ENCODE measurements at places on chromosomes 6 and 20.
A peak's percentile ranks its signal among the peaks of the same experiment; 100 is the strongest.

- DNase-seq, result no peak
Measured at GRCh38 chr6:42021847-42022754, 28.2 kb upstream of the TAF8 start.

DNA sequence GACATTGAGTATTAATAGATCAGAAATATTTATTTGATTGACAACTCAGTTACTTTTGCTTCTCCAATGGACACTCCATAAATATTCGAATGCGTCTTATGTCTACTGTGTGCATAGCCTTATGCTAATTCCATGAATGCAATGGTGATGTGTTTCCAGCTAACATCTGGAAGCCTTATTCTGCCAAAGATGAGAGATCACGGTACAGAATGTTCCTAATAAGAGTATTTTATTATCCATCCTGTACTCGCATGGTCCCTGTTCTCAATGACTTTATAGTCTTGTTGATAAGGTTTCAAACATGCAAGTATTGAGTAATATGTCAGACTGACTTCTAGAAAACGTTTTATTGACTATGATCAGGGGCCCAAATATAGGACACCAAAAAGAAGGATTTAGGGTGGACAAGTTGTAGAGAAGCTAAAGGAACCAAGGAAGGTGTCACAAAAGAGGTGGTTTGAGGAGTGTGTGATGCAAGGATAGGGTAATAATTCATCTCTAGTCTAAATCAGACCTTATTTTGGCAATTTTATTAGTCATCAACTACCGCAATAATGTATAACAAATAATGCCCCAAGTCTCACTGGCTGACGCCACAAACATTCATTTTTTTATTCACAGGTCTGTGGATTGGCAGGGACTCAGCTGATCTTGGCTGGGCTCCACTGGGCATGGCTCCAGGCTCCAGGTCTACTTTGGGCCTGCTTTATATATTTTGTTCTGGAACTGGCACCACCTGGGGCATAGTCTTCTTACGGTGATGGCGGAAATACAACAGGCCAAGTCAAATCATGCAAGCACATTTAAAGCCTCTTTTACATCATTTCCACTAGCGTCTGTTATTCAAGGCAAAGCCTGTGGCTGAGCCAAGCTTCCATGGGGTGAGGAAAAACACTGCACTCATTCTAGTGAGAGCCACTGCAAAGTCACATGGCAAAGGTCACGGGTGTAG, 24.5 kb upstream of the CD83 start:
- DNase-seq, result peak; percentile 68

DNA sequence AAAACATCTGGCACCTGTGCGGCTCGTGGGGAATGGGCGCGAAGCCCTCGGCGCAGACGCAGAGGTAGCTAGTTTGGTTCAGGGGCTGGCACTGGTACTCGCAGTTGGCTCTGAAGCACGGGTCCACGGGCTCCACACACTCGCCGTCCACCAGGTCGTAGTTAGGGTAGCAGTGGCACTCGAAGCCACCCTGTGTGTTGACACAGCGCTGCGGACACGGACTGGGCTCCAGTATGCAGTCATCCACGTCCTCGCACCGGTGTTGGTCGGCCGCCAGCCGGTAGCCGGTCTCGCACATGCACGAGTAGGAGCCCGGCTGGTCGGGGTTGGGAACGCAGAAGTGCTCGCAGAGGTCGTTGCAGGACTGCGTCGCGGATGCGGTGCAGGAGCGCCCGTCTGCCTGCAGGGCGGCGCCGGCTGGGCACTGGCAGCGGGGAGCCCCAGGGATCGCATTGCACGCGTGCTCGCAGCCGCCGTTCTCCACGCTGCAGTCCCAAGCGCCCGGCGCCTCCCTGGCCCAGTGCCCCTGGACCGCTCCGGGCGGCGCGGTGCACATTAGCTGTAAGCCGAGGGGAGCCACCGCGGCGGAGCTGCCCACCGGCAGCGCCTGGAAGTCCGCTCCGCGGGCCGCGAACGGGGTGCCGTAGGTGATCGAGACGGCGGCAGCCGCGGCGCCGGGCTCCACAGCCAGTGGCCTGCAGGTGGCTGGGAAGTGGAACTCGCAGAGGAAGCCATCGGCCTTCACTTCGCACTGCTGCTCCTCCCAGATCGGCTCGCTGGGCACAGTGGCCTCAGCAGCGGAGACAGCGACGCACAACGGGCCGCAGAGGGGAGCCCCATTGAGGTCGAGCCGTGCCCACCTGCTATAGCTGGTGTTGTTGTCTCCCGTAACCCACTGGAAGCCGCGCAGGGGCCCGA, 930 bp downstream of the THBD start:
- DNase-seq, result no peak

- peak; percentile 76 for DNase-seq
Measured at GRCh38 chr6:53603386-53604116, 58.6 kb upstream of the GCLC start.

DNA sequence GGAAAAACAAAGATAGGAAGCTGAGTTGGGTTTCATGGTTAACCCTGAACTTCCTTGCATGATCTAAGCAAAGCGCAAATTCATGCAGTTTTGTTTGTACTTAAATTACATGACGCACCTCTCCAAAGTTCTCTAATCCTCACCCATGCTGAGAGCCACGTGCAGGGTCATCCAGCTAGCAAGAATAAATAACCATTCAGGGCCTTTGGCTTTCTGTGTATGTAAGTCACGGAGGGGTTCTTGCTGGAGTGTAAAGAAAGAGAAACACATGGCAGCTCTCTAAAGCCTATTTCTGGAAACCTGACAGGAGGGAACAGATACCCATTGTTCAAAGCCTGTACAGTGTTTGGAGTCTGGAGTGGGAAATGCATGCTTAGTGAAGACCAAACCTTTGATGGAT, 171.7 kb upstream of the CCN2 start:
- peak; percentile 100 for DNase-seq

DNA sequence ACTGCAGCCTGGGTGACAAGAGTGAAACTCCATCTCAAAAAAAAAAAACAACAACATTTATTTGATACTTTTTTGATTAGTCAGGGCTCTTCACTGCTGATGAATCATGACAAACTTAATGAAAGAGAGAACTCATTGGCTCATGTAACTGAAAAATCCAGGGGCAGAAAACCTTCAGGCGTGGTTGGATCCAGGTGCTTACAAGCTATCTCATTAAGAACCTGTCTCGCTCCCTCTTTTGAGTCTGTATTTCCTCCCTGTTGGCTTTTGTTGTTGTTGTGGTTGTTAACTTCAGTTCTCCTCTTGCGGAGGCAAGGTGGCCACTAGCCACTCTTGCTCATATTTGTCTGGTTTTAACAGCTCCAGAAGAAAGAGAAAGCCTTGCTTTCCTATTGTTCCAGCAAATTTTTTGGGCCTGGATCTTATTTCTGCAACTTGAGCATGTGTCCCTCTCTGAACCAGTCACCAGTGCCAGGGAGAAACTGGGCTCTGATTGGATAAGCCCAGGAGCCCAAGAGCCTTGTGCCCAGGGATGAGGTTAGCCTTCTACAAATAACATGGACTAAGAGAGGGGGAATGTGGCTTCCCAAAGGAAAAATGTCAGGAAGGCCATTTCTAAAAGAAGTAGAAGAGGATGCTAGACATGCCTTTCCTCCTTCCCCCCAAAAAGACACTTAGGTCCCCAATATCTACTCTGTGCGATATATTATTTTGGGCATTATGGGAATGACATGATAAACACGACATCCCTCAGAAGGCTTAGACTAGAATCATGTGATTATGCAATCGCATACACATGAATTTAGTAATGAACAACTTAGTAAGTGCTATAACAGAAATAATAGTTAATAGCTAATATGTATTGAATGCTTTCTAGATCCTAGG, 64.5 kb downstream of the PHACTR2 start:
- no peak for DNase-seq

- no peak for DNase-seq
Measured at GRCh38 chr6:123064038-123064437, 68.0 kb downstream of the CLVS2 start.

GRCh38 chr6:163083141-163083540, 331.4 kb upstream of the QKI start:
- no peak for DNase-seq

DNA sequence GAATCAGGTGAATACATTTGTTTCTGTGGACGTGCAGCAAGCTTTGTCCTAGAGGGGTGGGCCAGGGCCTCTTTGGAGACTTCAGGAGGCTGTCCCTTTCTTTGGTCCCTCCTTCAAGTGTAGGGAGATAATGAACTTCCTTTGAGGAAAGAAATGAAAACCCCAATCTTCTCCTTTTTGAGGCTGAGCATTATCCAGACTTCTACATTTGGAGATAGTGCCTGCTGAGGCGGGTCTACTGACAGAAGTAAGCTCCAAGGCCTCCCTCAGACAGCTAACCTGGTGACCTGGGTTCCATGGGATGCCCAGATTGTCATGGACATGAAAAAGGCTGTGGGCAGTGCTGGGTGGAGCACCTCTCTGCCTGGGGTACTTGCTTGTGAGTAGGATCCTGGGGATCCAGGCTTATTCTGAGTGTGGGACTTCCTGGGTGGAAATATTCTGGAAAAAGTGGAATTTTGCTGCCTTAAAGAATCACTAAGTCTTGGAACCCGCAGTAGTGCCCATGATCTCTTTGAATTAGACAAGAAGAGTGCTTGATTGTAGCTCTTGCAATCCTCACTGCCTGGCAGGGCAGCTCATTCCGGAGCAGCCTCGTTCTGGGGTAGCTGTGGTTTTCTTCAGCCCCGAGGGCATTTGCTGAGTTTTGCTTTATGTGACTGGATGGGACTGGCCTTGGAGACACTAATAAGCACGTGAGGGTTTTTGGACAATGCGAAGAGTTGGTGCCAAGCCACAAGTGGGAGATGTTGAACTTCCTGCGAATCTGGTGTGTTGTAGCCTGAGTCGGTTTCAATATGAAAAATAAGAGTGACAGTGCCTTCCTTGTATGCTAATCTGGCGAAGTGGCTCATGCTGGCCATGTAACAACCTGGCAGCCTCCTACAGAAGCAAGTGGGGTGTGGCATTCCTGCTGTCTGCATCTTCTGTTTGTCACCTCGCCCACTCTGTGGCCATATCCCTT, 28.1 kb downstream of the SNRNP48 start:
- no peak for DNase-seq

- no peak for DNase-seq
Measured at GRCh38 chr6:151216804-151217203, 23.0 kb upstream of the AKAP12 start.

DNA sequence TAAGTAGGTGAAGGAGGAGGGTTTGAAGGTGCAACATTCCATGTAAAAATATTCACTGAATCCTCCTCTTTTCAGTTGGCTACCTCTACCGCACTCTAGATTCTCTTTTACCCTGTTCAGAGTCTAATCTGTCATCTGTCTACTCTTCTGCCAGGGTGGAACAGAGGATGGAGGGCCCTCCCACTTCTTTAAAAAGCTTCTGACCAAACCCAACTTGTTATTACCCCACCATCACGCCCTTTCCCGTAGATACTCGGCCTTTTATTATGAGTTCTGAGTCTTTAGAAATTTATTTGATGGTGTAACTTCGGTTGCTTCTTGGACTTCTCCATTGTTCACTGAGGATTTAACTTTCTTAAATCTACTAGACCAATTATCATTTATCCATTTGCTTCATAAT, 11.7 kb downstream of the STX11 start:
- no peak for DNase-seq

DNA sequence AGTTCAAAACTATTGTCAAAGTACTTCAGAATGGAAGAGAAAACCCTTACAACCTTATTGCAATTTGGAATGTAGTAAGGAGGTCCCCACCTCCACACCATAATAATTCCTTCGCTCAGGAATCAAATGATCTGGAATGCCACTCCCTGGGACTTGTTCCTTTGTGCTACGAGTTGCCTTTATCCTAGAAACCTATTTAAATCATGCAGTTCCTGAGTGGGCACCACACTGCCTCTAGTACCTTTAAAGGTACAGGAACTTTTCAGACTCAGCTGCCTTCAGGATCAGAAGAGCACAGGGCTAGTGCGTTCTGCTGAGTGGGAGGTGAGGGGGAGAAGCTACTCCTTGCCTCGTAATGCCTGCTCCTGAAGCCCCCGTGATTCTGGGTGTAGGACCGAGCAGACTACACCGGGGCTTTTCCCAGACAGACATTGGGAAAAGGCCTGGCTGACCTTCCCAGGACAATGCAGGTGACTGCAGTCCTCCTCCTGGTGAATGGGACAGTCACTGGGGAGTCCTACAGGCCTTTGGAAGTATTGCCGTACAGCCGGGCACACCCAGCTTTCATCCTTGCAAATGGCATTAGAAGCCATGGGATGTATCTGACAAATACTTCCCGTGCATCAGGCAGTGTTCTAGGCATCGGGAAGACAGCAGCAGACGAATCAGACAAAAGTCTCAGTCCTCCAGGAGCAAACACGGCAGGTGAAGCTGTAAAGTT, 11.8 kb upstream of the TUBB2B start:
- no peak for DNase-seq

GRCh38 chr6:148222846-148223245, 119.8 kb upstream of the SASH1 start:
- DNase-seq, result no peak

DNA sequence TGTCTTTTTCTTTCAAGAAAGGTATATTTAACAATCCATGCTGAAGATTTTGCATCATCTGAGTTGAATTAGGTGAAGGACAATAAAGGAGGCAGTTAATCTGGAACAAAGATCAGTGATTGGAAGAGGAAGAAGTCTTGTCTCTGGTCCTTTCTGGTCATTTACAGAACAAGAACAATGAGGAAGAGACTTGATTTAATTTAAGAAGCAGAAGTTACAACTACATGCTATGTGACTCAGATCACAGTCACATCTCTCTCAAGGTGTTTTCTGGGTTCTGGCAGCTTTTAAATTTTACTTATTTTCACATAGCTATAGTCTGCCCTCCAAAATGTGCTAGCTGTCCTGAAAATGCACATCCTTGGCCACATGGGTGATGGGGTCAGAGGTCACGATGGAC, 53.5 kb upstream of the DEK start:
- no peak for DNase-seq

DNA sequence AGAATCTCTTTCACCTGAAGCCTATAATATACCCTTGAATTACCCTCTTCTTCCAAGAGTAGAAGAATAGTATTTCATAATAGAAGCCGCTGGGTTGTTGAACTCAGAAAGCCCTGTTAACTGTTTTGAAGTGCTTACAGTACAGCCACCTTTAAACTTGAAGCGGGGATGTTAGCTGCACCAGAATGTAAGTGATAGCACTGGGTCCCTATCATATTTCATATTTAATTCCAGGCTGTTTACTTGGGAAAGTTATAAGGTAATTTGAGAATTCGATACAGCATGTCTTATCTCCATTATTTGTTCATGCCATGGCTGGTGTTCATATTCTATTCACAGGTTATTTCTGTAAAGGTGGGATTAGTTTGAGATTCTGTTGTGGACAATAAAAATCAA, 63.5 kb upstream of the VSTM2L start:
- DNase-seq, result no peak

GRCh38 chr6:134058622-134059366, 6.4 kb upstream of the SLC2A12 start:
- DNase-seq, result no peak

GRCh38 chr6:33294086-33294823, 4.5 kb downstream of the RGL2 start:
- DNase-seq, result no peak

- DNase-seq, result no peak
Measured at GRCh38 chr6:116170358-116171057, 44.6 kb upstream of the COL10A1 start.

DNA sequence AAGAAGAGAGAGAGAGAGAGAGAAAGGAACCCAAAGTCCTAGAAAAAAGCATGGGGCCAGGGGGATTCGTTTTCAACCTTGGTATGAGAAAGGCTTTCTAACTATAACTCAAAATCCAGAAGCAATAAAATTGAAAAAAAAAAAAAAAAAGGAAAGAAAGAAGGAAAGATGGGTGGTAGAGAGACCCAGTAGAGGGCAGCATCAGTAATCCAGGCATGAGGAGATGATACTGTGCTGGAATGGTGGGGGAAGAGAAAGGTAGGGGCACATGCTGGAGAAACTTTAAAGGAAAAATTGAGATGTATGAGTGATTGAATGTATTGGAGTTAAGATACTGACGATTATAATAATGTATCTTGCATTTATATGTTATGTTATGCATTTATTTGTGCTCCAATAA, 1040.7 kb upstream of the FLRT3 start:
- no peak for DNase-seq
